MV-4-11 (cell line): ENCODE measurements at places on chromosomes 6 and 20.

DNA sequence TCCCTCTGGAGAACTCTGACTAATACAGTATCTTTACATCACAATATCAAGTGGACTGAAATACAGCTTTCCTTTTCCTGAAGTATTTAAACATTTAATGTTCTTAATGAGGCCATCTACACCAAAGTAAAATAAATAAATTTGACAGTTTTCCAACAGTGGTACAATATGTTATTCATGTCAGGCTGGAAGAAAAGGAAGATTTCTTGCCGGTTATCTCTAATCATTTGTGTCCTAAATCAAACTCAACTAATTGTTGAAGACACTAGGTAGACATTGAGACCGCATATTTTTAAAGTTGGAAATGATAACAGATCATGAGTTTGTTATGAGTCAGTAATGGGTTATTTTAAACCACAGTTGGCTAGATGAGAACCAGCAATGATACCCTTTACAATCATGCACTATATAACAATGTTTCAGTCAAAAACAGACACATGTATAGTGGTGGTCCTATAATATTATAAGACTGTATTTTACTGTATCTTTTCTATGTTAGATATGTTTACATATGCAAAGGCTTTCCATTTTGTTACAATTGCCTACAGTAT is 241.6 kb downstream of the LMBRD1 start:
- DNase-seq: no peak

DNA sequence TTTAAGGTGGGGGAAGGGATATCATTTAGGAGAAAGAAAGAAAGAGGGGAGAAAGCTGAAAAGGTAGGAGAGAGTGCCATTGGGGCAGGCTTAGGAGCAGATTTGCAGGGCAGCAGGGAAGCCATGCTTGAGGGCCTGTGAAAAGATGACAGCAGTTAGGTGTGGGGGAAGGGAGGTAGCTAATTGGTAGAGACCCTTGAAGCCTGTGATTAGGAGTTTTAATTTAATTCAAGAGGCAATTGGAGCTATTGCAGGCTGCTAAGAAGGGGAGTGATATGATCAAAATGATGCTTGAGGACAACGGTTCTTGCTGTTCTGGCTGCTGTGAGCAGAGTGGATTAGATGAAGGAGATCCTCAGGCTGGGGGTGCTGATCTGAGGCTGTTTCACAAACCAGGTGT is 24.5 kb upstream of the SEC63 start:
- no peak for DNase-seq

DNA sequence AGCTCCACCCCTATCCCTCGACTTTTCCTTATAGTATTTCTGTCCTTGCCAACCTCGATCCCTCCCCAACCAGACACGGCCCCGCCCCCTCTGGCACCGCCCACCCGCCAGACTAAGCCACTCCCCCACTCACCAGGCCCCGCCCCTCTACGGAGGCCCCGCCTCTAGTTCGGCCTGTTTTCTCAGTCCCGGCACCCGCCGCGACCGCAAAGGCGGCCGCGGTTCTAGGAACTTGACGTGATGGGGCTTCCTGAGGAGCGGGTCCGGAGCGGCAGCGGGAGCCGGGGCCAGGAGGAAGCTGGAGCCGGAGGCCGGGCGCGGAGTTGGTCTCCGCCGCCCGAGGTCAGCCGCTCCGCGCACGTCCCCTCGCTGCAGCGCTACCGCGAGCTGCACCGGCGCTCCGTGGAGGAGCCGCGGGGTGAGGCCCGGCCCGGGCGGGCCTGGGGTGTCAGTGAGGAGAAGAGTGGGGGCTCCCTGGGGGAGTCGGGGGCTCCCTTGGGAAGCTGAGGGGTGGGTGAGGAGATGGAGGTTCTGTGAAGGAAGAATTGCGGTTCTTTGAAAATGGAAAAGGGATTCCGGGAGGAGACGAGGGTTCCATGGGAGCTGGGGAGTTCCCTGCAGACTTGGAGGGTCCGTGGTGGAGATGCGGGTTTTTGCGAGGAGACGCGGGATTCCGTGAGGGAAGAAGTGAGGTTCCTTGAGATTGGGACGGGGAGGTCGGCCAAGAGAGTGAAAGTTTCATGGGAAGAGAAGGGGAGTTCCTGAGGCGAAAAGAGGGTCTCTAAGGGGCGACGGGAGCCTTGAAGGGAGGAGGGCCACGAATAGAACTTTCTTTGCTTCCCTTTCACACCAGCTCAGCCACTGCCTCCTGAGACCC is at the start of gene ACSS2:
ACSS2 (plus strand) TSS at position 207 of the 877 bp plus-strand sequence; CDS start at position 241, 34 bp downstream.
- no peak for DNase-seq

- DNase-seq: peak; percentile 32
Observed at GRCh38 chr20:62929051-62929538, 2.8 kb upstream of the DIDO1 start.

GRCh38 chr6:11324453-11325015 is 92.1 kb upstream of the NEDD9 start:
- peak; percentile 20 for DNase-seq

- no peak for DNase-seq
Observed at GRCh38 chr6:11889572-11889971, 111.0 kb upstream of the ADTRP start.

GRCh38 chr6:7673063-7673536 is 52.8 kb upstream of the BMP6 start:
- DNase-seq: peak; percentile 73

DNA sequence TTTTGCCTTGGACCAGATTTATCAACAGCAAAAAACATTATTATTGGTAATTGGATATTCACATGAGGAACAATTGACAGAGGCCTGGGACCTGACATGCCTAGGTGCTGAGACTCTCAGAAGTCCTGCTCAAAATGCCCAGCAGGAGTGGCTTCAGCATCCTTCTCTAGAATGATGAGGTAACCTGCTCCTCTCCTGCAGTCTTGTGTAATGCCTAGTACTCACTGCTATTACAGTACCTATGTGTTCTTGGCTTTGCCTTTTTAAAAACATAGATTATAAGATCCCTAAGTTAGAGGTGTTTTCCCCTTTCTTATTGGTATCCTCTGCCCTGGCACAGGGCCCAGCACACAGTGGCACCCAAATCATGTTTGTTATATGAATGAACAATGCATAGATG is 230.9 kb downstream of the PKHD1 start:
- DNase-seq: no peak

GRCh38 chr20:48080583-48080982 is 295.3 kb upstream of the SULF2 start:
- no peak for DNase-seq

GRCh38 chr20:9488063-9488462 is 26.3 kb upstream of the LAMP5 start:
- peak; percentile 34 for DNase-seq

GRCh38 chr6:167007985-167008384 is 8.8 kb downstream of the CEP43 start:
- DNase-seq: no peak

- peak; percentile 12 for DNase-seq
Observed at GRCh38 chr6:104623052-104623690, 236.5 kb downstream of the HACE1 start.

- no peak for DNase-seq
Observed at GRCh38 chr6:54541541-54541940, 233.3 kb downstream of the TINAG start.

DNA sequence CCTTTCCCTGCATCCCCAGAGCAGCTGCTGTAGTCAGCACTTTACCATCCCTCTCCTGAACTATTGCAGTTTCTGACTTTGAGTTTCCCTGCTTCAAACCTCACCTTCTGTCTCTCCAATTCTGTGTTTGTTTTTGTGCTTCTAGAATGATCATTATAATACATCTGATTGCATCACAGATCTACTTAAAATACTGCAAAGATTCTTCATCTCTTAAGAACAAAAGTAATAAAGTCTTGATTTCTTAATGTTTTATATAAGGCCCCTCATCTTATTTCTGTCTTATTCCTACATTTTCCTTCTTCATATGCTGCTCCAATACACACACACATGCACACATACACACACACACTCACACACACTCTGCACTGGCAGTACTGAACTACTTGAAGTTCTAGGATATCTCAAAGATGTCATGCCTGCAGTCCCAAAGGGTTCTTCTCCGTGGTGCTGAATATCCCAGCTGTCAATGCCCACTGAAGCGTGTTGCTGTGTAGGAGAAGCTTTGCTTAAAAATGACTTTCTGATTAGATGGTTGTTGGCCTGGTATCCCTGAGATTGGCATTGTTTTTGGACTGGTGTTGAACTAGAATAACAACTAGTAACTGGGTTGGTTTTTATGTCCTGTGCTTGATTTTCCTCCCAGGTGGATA is 97.2 kb downstream of the MAP3K4 start:
- no peak for DNase-seq

DNA sequence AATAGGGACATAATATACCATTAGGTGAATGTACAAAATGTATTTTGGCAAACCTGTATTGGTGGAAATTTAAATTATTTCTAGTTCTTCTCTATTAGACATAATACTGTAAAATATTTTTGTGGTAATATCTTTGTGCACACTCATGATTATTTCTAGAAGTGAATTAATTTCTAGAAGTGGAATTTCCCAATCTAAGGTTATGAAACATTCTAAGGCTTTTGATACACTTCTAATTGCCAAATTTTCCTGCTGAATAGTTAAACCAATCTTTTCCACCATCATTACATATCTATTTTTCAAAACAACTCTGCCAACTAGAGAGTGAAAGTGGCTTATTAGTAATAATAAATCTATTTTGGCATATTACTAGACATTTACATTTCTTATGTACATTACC is 1.8 kb upstream of the CCND3 start:
- DNase-seq: no peak

GRCh38 chr20:48841875-48842529 is 14.2 kb upstream of the PREX1 start:
- DNase-seq: no peak

DNA sequence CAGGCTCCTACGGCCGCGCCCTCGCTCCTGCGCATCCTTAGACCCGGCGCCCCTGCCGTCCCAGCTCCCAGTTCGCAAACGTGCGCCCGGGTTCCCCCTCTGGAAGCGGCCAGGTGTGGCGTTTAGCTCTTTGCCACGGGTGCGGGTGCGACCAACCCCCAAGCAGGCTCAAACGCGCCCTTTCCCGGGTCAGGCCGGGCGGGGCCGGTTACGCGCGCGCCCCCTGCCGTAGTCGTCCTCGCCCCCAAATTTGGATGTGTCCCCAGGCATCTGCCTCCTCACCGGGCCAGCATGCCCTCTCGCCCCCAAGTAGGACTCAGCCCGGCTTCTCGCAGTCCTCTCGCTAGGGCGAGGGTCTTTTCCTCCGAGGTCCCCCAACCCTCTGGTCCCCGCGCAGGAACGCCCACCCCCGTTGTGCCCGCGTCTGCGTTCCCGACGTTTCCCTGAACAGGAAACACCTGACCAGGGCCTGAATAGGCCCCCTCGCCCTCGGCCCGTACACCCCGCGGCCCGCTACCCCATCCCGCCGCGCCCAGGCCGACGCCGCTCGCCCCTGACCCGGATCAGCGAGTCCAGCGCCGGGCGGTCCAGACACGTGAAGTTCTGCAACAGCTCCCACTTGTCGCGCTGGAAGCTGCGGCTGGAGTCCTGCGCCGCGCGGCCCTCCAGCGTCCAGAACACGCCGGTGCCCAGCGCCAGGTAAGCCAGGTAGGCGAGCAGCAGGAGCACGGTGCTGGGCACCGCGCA is 520 bp downstream of the KCNK17 start:
- no peak for DNase-seq

GRCh38 chr20:18403269-18403668 is 63.6 kb downstream of the DZANK1 start:
- DNase-seq: no peak

DNA sequence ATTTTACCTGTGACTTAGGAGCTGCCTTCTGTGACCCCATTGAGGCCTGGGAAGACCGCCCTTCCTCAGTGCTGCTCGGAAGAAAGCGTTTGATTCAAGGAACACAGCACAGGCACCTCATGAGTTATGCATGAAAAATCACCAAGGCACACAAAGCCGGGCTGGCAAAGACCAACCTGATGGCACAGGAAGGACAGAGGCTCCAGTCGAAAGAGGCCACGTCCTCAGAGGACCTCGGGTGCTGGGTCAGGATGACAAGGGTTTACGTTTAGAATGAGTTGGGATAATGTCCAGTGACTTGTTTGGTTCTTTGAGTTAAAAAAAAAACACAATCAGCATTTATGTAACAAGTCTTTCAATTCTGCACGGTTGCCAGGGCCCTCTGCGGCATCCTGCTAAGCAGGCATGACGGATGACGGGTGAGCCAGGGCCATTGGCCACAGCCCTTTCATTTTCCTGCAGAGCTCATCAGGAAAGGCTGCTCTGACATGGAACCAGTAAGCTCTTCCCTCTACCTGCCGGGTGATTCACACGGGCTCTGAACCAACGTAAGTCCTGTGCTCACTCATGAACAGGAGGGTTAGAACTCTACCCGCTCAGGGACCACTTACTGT is 112.8 kb downstream of the DACT2 start:
- DNase-seq: no peak

GRCh38 chr6:33720998-33721397 is 9.5 kb upstream of the UQCC2 start:
- DNase-seq: peak; percentile 10

GRCh38 chr6:36683145-36683655 is 4.7 kb downstream of the CDKN1A start:
- no peak for DNase-seq

DNA sequence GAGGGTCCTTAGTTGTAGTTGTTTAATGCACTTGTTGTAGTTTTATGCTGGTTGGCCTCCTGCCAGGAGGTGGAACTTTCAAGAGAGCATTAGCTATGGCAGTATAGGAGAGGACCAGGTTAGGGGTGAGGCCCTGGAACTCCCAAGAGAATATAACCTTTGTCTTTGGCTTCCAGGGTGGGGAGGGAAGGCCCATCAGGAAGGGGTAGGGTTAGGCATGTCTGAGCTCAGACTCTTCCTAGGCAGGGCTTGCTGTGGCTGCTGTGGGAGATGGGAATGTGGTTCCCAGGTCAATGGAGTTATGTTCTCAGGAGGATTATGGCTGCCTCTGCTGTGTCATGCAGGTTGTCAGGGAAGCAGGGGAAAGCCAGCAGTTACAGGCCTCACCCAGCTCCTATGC is 20.0 kb upstream of the GABRR1 start:
- DNase-seq: no peak

- no peak for DNase-seq
Observed at GRCh38 chr6:142030115-142030619, 102.6 kb upstream of the GJE1 start.

GRCh38 chr20:7693761-7694160 is 246.5 kb downstream of the HAO1 start:
- no peak for DNase-seq

DNA sequence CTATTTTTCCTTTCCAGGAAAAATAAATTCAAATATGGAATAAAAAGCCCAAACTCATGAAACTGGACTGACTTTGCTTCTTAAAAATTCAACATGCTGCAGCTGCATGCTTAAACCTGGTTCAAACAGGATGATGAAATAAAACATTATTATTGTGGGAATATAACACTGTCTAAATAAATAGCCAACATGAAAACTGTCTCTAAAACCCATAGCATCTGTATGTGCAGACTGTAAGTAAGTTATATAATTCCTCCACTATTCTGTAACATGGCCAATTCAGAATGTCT is 30.4 kb upstream of the AHI1 start:
- no peak for DNase-seq
